ENCODE measurements at places on chromosomes 2 and 18.

GRCh38 chr2:39283561-39283960 is 39.8 kb upstream of the CDKL4 start:
- DNase-seq: no peak

GRCh38 chr18:22032392-22032961 is 136.9 kb upstream of the GATA6 start:
- DNase-seq: no peak

GRCh38 chr2:11875481-11875880 is 129.0 kb downstream of the LPIN1 start:
- DNase-seq: no peak

DNA sequence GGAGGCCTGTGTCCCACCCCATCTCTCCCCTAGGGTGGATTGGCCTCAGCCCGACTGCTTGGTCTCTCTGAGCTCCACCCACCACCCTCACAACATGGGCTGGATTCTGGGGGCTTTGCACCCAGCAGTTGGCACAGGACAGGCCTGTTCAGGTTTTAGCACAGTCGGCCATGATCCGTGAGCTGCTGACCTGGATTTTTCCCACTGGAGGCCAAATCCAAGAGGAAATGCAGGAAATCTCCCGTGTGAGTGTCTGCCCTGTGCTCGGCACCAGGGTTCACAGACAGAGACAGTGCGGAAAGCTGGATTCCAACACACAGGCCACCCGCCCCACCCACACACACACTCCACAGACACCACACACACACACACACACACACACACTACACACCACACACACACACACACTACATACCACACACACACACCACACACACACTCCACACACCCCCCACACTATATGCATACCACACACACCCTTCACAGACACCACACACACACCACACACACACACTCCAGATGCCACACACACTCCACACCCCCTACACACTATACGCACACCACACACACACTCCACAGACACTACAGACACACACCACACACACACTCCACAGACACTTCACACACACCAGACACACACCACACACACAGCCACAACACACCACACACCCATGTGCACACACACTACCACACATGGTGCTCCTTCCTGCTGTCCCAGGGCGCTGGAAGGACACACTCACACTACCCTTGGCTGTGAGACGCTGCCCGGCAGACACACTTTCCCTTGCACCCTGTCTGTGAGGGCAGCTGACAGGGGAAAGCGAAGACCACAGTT is 14.1 kb downstream of the MBP start:
- no peak for DNase-seq

- DNase-seq: no peak
Measured at GRCh38 chr2:12990523-12990922, 273.8 kb downstream of the TRIB2 start.

- no peak for DNase-seq
Measured at GRCh38 chr2:46336283-46336959, 39.2 kb downstream of the EPAS1 start.

GRCh38 chr2:125424266-125424785 is 1231.6 kb upstream of the GYPC start:
- DNase-seq: no peak

GRCh38 chr2:236526455-236527158 is 43.0 kb upstream of the ACKR3 start:
- DNase-seq: no peak

DNA sequence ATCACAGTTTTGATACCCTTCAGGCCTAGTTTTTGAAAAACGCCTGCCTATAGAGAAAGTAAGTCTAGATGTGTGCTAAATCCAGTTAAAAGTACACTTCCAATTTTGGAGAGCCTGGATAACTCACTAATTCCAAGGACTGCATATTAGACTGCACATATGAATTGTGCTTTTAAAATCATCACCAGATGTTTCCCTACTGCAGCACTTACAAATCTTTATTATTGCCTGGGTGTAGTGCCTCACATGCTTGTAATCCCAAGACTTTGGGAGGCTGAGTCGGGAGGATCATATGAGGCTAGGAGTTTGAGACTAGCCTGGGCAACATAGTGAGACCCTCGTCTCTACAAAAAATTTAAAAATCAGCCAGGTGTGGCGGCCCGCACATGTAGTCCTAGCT is 35.9 kb upstream of the HTR2B start:
- no peak for DNase-seq

- DNase-seq: no peak
Measured at GRCh38 chr2:168490015-168490874, 34.2 kb downstream of the CERS6 start.

DNA sequence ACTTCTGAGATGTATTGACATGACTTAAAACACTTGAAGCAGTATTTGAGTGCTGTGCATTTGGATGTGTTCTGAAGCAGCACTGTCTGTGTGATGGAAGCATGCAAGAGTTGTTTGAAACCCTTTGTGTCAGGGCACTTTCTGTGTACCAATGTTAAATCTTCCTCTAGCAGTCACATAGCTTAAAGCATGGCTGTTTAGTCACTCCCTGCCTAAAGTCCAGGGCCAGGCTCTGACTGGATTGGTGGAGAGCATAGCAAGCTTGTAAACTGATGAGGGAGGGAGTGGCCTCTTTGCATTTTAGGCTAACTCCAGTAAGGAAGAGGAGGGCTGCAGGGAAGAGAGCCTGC is 73.5 kb downstream of the MYO1B start:
- no peak for DNase-seq

- no peak for DNase-seq
Measured at GRCh38 chr18:77044866-77045664, 87.5 kb downstream of the MBP start.

- DNase-seq: no peak
Measured at GRCh38 chr2:69196327-69197117, 183.5 kb downstream of the ANTXR1 start.

DNA sequence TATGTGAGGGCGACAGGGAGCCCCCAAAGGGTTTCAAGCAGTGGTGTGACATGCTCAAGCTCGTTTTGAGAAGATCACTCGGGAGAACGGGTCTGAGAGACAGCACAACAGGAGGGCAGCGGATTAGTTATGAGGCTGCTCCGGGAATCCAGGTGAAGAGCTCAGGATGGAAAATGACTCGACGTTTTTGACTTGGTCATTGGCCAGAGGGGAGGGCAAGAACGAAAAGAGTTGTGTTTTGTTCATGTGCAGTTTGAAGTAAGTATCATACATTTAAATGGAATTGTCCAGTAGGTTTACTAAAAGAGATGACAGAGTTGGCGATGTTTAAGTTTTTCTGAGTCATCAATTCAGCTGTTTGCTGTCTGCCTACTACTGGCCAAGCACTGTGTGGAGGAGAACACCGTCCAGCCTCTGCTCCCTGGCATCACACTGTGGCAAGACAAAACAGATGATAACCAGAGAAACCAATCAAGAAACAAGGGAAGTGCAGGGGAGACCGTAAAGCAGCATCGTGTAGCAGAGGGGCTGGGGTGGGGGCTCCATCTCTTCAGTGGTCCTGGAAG is 25.3 kb upstream of the ANXA4 start:
- no peak for DNase-seq

- DNase-seq: no peak
Measured at GRCh38 chr2:233470011-233470687, 96.4 kb downstream of the USP40 start.

GRCh38 chr2:226515344-226516055 is 284.1 kb downstream of the IRS1 start:
- no peak for DNase-seq

DNA sequence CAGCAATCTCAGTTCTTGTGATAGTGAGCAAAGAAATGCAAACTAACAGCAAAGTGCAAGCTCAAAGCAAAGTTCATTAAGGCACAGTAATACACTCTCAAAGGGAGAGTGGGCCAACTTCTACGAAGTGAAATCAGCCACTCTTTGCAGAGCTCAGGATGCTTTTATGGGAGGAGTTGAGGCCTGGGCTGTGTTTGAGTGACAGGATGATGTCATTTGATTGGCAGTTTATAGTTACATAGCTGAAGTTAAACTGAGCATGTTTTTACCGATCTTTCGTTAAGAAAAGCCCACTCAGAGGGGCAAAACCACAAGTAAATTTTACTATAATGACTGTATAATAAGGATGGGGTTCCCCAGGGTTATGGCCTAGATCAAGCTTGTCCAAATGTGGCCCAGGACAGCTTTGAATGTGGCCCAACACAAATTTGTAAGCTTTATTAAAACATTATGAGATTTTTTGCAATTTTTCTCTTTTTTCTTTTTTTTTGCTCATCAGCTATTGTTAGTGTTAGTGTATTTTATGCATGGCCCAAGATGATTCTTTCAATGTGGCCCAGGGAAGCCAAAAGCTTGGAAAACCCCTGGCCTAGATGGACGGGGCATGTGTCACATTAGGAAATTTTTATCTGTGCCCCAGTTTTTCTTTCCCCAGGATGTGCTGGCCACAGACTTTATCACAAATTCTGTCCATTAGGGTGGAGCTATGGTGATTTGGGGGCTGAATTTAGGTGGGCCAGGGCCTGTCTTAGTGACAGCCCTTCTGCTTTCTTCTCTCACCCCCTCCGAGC is 8.3 kb upstream of the DNAH7 start:
- no peak for DNase-seq

GRCh38 chr2:85015653-85016360 is 44.8 kb downstream of the KCMF1 start:
- DNase-seq: no peak
